Hepatic stellate cell (primary cell): ENCODE measurements at places on chromosomes 11 and 22.

DNA sequence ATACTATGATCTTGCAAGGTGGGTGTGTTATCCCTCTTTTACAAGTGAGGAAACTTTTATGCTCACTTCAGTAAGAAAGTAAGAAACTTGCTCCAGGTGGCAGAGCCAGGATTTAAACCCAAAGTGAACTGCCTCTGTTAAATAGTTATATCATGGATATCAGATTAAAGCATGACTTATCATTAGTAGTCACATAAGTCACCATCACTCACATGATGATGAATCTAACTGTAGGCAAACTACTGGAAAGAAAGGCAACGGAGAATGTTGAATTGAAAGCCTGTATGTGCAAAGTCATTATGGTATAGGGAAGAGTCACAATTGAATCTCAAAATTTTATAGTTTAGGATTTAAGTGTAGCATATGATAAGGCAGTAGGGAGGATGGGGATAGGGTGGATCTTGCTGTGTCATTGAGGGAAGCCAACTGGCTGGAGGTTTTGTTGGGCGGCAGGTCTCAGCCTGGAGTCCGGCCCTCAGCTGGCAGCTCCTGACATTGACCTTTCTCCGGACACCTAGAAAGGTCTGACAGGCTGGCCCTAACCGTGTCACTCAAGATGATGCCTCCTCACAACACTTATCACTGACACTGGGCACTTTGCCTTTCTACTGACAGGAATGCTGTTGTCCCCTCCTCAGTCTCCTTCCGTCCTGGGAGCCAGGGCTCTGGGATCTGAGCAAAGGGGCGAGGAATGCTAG is 98.3 kb downstream of the EMSY start:
- no peak for DNase-seq

- DNase-seq: no peak
Measured at GRCh38 chr11:8204025-8204424, 35.2 kb upstream of the RIC3 start.

DNA sequence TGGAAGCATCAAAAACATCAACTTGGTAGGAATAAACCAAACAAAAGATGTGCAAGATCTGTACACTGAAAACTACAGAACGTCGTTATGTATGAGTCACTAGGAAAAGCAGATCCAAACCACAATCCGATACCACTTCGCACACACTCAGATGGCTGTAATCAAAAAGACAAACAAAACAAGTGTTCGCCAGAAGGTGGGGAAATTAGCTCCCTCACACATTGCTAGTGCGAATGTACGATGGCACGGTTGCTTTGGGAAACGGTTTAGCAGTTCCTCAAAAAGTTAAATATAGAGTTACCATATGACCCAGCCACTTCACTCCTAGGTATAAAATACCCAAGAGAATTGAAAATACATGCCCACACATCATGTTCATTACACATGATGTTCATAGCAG is 14.8 kb upstream of the CARD10 start:
- no peak for DNase-seq

GRCh38 chr22:21713428-21714058 is 22.1 kb downstream of the YPEL1 start:
- DNase-seq: no peak

- DNase-seq: no peak
Measured at GRCh38 chr11:62446091-62446490, 27.3 kb downstream of the SCGB1A1 start.

- DNase-seq: no peak
Measured at GRCh38 chr11:66346476-66347424, 679 bp downstream of the B4GAT1 start.

DNA sequence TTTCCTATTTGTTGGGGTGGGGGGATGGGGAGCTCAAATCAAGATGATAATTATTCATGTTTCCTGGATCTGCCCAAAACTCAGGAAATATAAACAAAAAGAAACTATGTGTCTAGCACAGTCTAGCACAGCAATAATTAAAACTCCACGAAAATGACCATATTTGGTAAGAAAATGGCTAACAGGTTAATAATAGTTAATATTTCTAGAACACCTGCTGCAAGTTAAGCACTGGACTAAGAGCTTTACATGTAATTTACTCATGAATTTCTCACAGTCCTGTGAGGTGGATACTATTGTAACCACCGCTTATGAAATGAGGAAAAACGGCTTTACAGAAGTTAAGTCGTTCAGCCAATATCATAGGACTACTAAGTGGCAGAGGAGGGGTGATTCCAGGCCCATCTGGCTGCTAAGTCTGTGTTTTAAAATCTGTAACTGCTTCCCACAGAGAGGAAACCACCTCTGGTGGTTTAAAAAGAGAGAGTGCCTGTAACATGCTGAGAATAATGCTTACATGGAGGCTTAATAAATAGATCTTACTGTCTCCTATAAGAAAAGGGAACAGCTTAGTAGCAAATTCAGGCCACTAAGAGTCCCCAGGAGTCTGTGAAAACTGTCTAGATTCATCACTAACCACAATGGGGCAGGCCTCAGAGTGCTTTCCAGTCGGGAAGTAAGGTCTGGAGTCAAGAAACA is 11.0 kb upstream of the AMOTL1 start:
- DNase-seq: no peak

DNA sequence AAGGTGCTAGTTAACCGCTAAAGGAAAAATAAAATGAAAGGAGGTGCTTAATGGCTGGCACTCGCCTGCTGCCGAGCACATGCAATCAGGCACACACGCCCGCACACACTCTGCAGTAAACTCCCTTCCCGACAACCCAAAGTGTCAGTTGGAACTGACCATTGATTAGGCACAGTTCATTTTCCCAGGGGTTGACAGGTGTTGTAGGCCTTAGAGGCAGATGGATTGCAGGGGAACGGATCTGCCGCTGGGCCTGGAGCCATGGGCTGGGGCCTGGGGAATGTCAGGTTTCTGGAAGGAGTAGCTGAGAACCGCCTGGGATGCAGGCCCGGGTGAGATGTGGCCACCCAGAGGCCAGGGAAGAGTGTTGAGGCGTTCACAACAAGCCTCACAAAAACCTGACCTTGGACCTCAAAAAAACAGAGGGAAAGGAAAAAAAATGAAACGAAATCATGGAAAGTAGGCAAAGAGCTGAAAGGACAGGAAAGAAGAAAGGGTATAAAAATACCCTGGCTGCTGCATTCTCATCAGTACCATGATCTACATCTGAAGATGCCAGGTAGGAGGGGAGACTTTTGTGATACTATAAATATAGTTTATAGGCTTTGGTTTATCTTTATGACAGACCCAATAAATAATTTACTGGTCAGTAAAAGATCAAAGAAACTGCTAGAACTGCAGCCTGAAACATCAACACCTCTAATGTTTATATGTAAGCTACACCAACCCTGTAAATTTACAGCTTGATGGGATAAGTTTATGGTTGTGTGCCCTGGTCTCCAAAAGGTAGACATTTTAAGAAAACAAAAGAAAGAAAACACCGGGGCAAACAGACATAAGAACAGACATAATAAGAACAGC is 313.4 kb downstream of the BUD13 start:
- DNase-seq: no peak

GRCh38 chr22:44460287-44460686 is 37.7 kb downstream of the RTL6 start:
- DNase-seq: no peak

DNA sequence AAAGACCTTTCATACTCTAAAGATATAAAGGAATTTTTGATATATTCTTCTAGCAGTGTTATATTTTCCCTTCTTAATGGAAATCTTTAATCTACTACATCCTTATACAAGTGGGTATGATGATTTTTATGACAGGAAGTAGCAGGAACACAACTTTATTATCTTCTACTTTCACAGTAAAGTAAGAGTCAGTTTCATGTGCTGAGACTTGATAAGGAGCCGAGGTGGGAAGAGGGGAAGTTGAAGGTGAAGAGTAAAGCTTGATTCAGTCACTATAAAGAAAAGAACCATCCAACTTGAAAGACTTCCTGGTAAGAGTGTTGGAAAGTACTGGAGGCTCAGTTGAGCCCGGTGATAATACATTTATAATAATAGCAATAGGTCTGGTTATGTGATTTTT is 82.1 kb upstream of the PTH start:
- DNase-seq: no peak

GRCh38 chr11:69859275-69859934 is 40.2 kb upstream of the FGF3 start:
- DNase-seq: no peak

DNA sequence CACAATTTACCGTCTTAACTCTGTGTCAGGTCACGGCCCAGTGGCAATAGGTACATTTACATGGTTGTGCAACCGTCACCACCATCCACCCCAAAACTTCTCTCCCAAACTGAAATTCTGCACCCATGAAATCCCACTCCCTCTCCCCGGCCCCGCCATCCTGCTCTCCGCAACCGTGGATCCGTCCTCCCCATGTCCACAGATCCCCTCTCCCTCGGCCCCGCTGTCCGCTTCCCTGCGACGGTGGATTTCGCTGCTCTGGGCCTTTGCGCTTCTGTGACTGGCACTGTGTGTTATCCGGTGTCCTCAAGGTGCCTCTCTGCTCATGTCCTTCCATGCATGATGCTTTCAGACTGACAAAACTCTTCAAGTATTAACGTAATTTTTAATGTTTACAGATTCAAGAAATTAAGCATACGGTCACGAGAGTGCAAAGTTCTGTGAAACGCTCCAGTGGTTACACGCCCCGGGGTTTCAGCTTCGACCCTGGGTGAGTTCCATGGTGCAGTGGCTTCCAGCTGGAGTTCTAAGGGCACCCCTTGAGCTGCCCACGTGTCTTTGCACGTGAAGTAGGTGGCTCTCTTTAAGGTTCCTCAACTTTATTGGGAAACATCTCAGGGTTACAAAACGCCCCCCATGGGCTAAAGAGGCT is 76.4 kb downstream of the KCNQ1 start:
- DNase-seq: no peak

- no peak for DNase-seq
Measured at GRCh38 chr11:109794501-109794900, 298.7 kb upstream of the ZC3H12C start.

- no peak for DNase-seq
Measured at GRCh38 chr22:18110954-18111758, 547 bp downstream of the TUBA8 start.

- no peak for DNase-seq
Measured at GRCh38 chr11:83725269-83725560, 439.0 kb upstream of the CCDC90B start.
